ENCODE measurements at places on chromosomes 5 and 9.
A peak's percentile ranks its signal among the peaks of the same experiment; 100 is the strongest.

GRCh38 chr5:155728857-155729683 lies 597.9 kb upstream of the SGCD start:
- no peaks in the 10 kb centered on the region for H3K27me3 ChIP-seq
- H3K4me3 ChIP-seq, result peak overlapping the region; percentile 32
- H3K4me1 ChIP-seq, result peaks cover 18% of the 10 kb centered on the region
- H3K36me3 ChIP-seq, result no peaks in the 10 kb centered on the region
- DNase-seq, result no peak
- H3K27ac ChIP-seq, result no peak overlapping the region

- H3K27ac ChIP-seq, result peak overlapping the region; percentile 87
- H3K4me1 ChIP-seq, result peaks cover 59% of the 10 kb centered on the region
- no peaks in the 10 kb centered on the region for H3K27me3 ChIP-seq
- no peak for DNase-seq
Observed at GRCh38 chr9:91946653-91947488, 3.2 kb downstream of the ROR2 start.

DNA sequence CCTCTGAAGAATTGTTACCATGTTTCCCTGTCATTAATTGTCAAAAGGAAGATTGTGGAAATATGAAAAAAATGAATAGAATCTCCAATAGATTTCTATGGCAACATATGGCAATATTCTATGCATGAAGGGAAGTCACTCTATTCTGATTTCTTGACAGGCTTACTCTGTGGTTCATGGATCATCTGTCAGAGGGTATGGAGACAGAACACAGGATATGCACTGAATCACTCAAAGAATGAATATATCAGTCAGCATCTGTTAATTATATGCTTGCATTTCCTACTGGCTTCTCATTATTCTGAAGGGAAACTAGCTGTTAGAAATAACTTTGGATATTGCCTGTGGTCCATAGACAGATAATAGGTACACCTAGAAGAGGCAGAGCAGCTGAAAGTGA lies 918.9 kb downstream of the DTWD2 start:
- no peaks in the 10 kb centered on the region for H3K4me1 ChIP-seq
- H3K27ac ChIP-seq, result no peak overlapping the region
- H3K36me3 ChIP-seq, result no peaks in the 10 kb centered on the region
- no peak overlapping the region for H3K4me3 ChIP-seq
- H3K27me3 ChIP-seq, result no peaks in the 10 kb centered on the region

GRCh38 chr5:124592891-124593290 lies 153.5 kb downstream of the ZNF608 start:
- H3K4me3 ChIP-seq, result no peak overlapping the region
- H3K27me3 ChIP-seq, result no peaks in the 10 kb centered on the region
- no peaks in the 10 kb centered on the region for H3K36me3 ChIP-seq

DNA sequence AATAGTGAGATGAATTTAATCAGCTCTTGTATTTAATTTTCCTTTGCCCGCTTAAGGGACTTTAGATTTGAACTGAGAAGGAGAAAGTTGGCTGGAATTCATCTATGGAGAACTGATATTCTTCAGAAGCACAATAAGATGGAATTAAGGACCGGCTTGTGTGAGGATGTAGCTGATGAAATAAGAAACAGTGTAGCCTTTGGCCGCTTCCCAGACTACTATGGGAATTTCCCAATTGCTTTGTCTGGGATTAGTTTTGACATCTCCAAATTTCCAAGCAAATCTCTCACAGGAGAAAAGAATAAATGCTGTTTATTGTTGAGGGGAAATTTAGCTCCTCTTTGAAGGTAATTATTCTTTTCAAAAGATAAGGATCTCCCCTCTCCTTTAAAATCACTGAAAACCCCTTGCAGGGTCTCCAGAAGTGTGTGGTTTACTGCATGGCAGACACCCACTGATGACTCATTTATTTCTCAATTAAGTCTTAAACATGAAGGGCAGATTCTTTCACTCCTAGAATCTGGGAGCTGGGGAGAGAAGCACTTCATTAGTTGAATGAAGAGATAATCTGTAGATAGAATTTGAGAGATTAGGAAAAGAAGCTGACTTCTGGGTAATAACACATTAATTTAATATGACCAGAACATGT lies 606.5 kb upstream of the ADAMTS16 start:
- no peak for DNase-seq
- H3K4me1 ChIP-seq, result no peaks in the 10 kb centered on the region
- no peak overlapping the region for H3K4me3 ChIP-seq
- H3K27me3 ChIP-seq, result no peaks in the 10 kb centered on the region
- H3K36me3 ChIP-seq, result no peaks in the 10 kb centered on the region

GRCh38 chr5:55568654-55569512 lies 34.1 kb upstream of the PLPP1 start:
- H3K27me3 ChIP-seq, result no peaks in the 10 kb centered on the region
- H3K27ac ChIP-seq, result peak overlapping the region; percentile 38
- H3K36me3 ChIP-seq, result no peaks in the 10 kb centered on the region
- H3K4me1 ChIP-seq, result peaks cover 28% of the 10 kb centered on the region

DNA sequence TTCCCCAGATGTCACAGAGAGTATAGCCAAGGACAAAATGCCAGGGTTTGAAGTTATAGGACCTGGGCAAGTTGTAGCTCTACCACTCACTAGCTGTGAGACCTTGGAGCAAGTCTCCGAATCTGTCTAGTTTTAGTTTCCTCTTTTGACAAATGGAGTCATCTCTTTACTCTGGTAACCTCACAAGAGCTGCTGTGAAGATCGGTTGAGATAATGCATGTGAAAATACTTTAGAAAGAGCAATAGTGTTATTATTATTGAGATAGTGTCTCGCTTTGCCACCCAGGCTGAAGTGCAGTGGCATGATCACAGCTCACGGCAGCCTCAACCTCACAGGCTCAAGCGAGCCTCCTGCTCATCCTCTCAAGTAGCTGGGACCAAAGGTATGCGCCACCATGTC lies 117.9 kb upstream of the NR5A1 start:
- H3K27ac ChIP-seq, result no peak overlapping the region
- no peaks in the 10 kb centered on the region for H3K36me3 ChIP-seq
- no peak overlapping the region for H3K4me3 ChIP-seq

GRCh38 chr9:112341730-112342129 lies 8.3 kb upstream of the PTBP3 start:
- no peak overlapping the region for H3K4me3 ChIP-seq
- no peaks in the 10 kb centered on the region for H3K4me1 ChIP-seq
- H3K27me3 ChIP-seq, result no peaks in the 10 kb centered on the region
- no peaks in the 10 kb centered on the region for H3K36me3 ChIP-seq
- DNase-seq, result no peak

- H3K36me3 ChIP-seq, result no peaks in the 10 kb centered on the region
- no peaks in the 10 kb centered on the region for H3K27me3 ChIP-seq
- no peak overlapping the region for H3K27ac ChIP-seq
- H3K4me3 ChIP-seq, result no peak overlapping the region
- no peaks in the 10 kb centered on the region for H3K4me1 ChIP-seq
Observed at GRCh38 chr5:79333852-79334557, 98.1 kb downstream of the JMY start.

DNA sequence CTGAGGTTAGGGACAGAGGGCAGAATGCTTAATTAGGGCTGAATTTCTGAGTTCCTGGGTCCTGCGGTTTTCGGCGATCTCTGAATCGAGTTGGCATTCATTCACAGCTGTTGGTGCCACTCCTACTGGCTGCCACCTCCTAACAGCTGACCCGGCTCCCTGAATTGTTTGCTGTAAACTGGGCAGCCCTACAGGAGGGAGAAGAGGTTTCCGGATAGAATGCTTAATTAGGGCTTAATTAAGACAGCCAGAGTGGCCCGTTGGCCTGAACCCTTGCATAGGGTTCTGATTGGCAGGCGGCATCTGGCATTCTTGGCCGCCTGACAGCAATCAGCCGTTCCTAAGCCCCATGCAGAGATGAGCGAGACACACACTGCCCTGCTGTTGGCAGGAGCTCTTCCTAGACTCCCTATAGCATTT lies 25.7 kb downstream of the FRMPD1 start:
- DNase-seq, result peak; percentile 77
- H3K4me1 ChIP-seq, result no peaks in the 10 kb centered on the region
- no peaks in the 10 kb centered on the region for H3K36me3 ChIP-seq
- H3K4me3 ChIP-seq, result no peak overlapping the region

- H3K36me3 ChIP-seq, result no peaks in the 10 kb centered on the region
- H3K27ac ChIP-seq, result peak overlapping the region; percentile 29
- peaks cover 7% of the 10 kb centered on the region for H3K4me1 ChIP-seq
- no peaks in the 10 kb centered on the region for H3K27me3 ChIP-seq
- no peak for DNase-seq
Observed at GRCh38 chr5:113039229-113039933, 62.8 kb downstream of the DCP2 start.

DNA sequence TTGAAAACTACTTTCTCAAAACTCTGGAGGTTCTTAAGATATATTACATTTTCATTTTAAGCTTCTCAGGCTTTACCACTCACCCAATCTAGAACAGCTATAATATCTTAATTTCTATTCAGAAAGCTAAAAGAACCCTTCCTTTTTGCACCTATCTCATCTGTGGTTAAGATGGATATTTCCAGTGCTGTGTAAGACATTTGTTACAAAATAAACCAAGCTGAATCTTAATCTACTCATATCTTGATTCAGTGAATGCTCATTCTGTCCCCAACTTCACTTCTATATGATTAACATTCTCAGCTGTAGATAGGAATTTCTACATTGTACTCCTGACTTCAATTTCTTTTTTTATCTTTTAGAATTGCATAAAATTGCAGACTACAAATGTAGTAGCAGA lies 15.0 kb downstream of the ABHD17B start:
- no peak for DNase-seq

- no peak for DNase-seq
- H3K4me1 ChIP-seq, result no peaks in the 10 kb centered on the region
- H3K4me3 ChIP-seq, result no peak overlapping the region
Observed at GRCh38 chr5:33817301-33817700, 74.5 kb downstream of the ADAMTS12 start.

- H3K27ac ChIP-seq, result no peak overlapping the region
- no peaks in the 10 kb centered on the region for H3K36me3 ChIP-seq
- peaks cover 7% of the 10 kb centered on the region for H3K4me1 ChIP-seq
- no peaks in the 10 kb centered on the region for H3K27me3 ChIP-seq
- no peak for DNase-seq
Observed at GRCh38 chr5:175059687-175060211, 335.4 kb downstream of the MSX2 start.

- no peak overlapping the region for H3K27ac ChIP-seq
- H3K36me3 ChIP-seq, result no peaks in the 10 kb centered on the region
- H3K4me1 ChIP-seq, result no peaks in the 10 kb centered on the region
- no peak for DNase-seq
Observed at GRCh38 chr9:3035579-3036332, 191.9 kb upstream of the PUM3 start.

GRCh38 chr5:59094864-59095263 lies 512.0 kb downstream of the RAB3C start:
- H3K36me3 ChIP-seq, result no peaks in the 10 kb centered on the region
- H3K27me3 ChIP-seq, result no peaks in the 10 kb centered on the region
- H3K4me1 ChIP-seq, result peaks cover 19% of the 10 kb centered on the region
- no peak overlapping the region for H3K27ac ChIP-seq
- DNase-seq, result no peak
- H3K4me3 ChIP-seq, result no peak overlapping the region
